Right lobe of liver (tissue), 6 donors: ENCODE measurements at places on chromosomes 3 and 15.
A peak's percentile ranks its signal among the peaks of the same experiment; 100 is the strongest.

DNA sequence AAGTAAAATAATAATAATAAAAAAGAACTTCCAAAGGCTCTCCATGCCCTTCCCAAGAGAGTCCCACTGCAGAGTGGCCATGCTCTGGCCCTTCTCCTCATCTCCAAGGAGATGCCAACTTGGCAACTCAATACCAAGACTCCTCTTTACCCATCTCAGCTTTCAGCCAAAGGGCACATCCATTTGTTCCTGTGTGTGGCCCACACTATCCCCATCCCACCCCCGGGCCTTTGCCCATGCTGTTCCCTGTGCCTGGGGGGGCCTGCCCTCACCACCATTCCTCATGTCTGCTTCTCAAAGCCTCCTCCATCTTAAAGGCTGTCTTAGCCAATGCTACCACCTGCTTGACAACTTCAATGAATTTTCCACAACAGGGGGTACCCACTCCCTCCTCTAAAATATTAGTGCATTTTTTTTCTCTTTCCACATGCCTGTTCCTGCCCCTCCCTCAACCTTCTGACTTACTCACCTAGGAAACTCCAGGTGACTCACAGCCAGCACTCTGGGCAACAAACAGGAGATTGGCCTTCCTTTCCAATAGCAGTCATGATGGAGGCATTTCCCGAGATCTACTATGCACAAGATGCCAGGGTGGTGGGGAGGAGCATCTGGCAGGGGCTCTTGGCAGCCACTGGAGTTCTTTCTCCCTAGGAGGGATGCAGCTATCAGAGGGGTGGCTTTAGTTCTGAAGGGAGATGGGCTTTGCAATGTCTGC lies 109.4 kb upstream of the SMAD3 start:
- no peak overlapping the region for H3K4me3 ChIP-seq
- H3K4me1 ChIP-seq = no peaks in the 10 kb centered on the region
- no peak overlapping the region for H3K27ac ChIP-seq
- no peaks in the 10 kb centered on the region for H3K27me3 ChIP-seq
- no peaks in the 10 kb centered on the region for H3K36me3 ChIP-seq

DNA sequence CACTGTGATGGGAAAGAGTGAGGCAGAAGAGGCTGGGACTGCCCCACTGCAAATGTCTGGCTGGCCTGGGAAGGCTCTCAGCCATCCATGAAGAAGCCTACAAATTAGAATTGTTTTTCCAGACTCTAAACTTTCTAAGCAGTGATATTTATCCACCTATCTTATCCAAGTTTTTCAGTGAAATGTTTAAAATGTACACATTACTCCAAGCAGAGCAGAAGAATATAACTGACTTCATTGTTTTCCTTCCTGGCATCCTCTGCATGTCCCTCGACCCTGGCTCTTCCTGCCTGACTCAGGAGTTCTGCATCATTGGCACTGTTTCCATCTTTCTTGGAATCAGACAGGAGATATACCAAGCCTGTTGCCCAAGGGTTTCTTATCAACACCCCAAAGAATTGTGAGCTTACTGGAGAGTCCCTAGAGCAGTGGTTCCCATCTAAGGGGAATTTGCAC lies 401.5 kb upstream of the PROK2 start:
- no peaks in the 10 kb centered on the region for H3K27me3 ChIP-seq
- H3K4me3 ChIP-seq = no peak overlapping the region
- DNase-seq = no peak
- no peak overlapping the region for H3K27ac ChIP-seq
- H3K4me1 ChIP-seq = peaks cover 23% of the 10 kb centered on the region

GRCh38 chr3:88641033-88641604 lies 466.3 kb upstream of the EPHA3 start:
- no peaks in the 10 kb centered on the region for H3K27me3 ChIP-seq
- no peak overlapping the region for H3K27ac ChIP-seq
- no peak for DNase-seq
- no peaks in the 10 kb centered on the region for H3K4me1 ChIP-seq

- no peak overlapping the region for H3K27ac ChIP-seq
- no peaks in the 10 kb centered on the region for H3K4me1 ChIP-seq
- H3K36me3 ChIP-seq = no peaks in the 10 kb centered on the region
- no peaks in the 10 kb centered on the region for H3K27me3 ChIP-seq
- H3K4me3 ChIP-seq = no peak overlapping the region
Observed at GRCh38 chr15:68584756-68585573, 6.2 kb downstream of the CORO2B start.

DNA sequence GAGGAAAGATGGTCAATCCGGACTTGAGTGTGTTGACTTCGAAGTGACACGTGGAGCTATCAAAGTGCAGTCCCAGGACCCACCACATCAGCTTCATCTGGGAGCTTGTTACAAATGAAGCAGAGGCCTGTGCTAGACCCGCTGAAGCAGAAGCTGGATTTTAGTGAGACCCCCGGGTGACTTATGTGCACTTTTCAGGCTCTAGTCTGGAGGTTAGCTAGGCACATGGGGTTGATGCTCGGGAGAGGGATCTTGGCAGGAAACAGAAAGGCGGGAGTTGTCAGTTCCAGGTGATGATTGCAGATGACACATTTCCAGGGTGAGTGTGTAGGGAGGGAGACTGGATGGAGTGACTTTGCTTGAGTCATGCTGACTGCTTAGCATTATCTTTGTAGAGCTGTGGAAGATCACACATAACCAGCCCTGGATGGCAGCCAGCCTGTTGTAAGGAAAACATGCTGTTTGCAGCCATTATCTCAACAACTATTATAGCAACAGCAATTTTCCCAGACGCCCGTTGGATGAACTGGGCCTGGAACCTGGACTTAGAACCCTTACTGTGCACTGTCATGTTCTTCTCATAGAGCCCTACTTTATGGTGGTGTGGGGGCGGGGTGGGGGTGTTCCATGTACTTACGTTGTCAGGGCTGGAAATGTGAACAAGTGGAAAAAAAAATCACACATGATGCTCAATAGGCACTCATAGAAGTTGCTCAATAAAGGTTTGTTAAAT lies 122.4 kb downstream of the THSD4 start:
- peak overlapping the region; percentile 6 for H3K27ac ChIP-seq
- no peaks in the 10 kb centered on the region for H3K36me3 ChIP-seq
- H3K27me3 ChIP-seq = no peaks in the 10 kb centered on the region

- no peaks in the 10 kb centered on the region for H3K4me1 ChIP-seq
- no peaks in the 10 kb centered on the region for H3K36me3 ChIP-seq
- H3K27ac ChIP-seq = no peak overlapping the region
Observed at GRCh38 chr3:134667956-134668355, 17.1 kb upstream of the KY start.

- H3K4me1 ChIP-seq = no peaks in the 10 kb centered on the region
- H3K27ac ChIP-seq = no peak overlapping the region
- H3K27me3 ChIP-seq = no peaks in the 10 kb centered on the region
- H3K4me3 ChIP-seq = no peak overlapping the region
- DNase-seq = no peak
Observed at GRCh38 chr15:71120428-71120944, 5.2 kb downstream of the THSD4 start.

DNA sequence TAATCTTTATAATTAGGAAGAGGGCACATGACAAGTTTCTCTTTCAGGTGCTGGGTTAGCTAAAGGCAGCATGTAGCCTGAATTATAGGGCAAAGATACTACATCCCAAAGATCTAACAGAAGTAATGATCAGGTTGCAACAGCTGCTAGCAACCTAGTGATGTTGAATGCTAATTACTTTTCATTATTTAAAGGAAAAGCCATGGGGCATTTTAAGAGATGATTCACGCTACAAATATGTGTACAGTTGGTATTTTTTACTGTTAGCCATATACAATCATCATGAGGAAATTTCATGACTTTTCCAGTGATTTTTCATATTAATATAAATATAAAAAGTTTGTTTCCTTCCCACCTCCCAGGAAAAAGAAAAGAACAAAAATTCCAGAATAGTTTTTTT lies 43.0 kb downstream of the NEK10 start:
- H3K36me3 ChIP-seq = no peaks in the 10 kb centered on the region
- H3K4me1 ChIP-seq = no peaks in the 10 kb centered on the region
- no peak overlapping the region for H3K4me3 ChIP-seq
- H3K27me3 ChIP-seq = no peaks in the 10 kb centered on the region

DNA sequence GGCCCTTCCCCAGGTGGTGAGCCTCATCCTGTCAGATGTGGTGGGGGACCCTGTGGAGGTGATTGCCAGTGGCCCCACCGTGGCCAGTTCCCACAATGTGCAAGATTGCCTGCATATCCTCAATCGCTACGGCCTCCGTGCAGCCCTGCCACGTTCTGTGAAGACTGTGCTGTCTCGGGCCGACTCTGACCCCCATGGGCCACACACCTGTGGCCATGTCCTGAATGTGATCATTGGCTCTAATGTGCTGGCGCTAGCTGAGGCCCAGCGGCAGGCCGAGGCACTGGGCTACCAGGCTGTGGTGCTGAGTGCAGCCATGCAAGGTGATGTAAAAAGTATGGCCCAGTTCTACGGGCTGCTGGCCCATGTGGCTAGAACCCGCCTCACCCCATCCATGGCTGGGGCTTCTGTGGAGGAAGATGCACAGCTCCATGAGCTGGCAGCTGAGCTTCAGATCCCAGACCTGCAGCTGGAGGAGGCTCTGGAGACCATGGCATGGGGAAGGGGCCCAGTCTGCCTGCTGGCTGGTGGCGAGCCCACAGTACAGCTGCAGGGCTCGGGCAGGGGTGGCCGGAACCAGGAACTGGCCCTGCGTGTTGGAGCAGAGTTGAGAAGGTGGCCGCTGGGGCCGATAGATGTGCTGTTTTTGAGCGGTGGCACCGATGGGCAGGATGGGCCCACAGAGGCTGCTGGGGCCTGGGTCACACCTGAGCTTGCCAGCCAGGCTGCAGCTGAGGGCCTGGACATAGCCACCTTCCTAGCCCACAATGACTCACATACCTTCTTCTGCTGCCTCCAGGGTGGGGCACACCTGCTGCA lies 4.8 kb downstream of the GLYCTK start:
- no peak for DNase-seq
- H3K27ac ChIP-seq = no peak overlapping the region
- peak overlapping the region; percentile 77 for H3K4me3 ChIP-seq

GRCh38 chr3:160400030-160400701 lies 716 bp downstream of the SMC4 start:
- H3K4me1 ChIP-seq = peaks cover 14% of the 10 kb centered on the region
- DNase-seq = peak; percentile 78
- H3K36me3 ChIP-seq = no peaks in the 10 kb centered on the region
- H3K4me3 ChIP-seq = peak overlapping the region; percentile 70

DNA sequence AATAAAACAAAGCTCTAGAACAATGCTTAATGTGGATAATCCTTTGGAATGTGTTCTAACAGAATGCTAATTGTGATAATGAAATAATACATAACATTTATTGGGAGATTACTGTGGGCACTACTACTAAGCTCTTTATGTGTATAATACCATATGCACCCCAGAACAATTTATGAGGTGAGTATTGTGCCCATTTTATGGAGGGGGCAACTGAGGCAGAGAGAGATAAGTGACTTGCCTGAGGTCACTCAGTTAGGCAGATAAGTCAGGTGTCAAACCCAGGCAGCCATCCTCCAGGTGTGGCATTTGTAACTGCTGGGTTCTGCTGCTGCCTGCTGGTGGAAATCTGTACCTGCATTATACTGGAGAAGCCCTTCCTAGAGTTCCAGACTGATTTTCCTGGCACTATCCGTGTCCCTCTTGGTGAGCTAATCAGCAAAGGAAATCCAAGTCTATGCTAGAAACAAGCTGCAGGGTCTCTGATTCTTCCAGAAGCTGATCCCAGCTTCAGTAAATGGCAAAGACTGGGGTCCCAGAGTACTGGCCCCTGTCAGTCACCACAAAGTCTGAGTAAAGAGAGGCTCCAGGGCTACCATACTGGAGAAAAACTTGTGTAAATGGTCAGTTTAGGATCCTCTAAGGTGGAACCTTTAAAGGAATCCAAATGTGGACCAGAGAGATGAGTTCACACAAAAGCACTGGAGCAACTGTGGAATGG lies 22.6 kb upstream of the RBP1 start:
- no peak overlapping the region for H3K27ac ChIP-seq
- no peaks in the 10 kb centered on the region for H3K27me3 ChIP-seq
- no peak for DNase-seq
- no peak overlapping the region for H3K4me3 ChIP-seq
- no peaks in the 10 kb centered on the region for H3K36me3 ChIP-seq

DNA sequence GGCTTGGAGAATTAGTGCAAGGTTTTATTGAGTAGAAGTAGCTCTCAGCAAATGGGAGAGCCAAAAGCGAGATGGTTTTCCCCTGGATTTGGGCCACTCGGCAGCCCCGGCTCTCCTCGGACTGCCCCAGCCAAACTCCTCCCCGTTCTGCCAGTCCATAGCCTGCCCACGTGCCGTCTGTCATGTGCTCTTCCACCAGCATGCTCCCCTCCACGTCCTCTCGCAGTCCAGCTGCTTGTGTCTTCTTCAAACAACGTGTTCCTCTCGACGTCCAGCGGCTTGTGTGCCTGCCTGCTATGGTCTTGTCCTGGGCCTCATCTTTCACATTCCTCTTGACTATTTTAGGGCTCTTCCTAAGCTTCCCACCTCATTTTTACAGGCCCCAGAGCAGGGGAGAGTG lies 16.7 kb upstream of the SECISBP2L start:
- no peaks in the 10 kb centered on the region for H3K27me3 ChIP-seq
- no peaks in the 10 kb centered on the region for H3K4me1 ChIP-seq
- H3K27ac ChIP-seq = no peak overlapping the region
- no peak for DNase-seq
- H3K4me3 ChIP-seq = no peak overlapping the region
- H3K36me3 ChIP-seq = no peaks in the 10 kb centered on the region

- no peak for DNase-seq
- no peak overlapping the region for H3K27ac ChIP-seq
- H3K4me1 ChIP-seq = peaks cover 4% of the 10 kb centered on the region
- no peaks in the 10 kb centered on the region for H3K36me3 ChIP-seq
- no peaks in the 10 kb centered on the region for H3K27me3 ChIP-seq
Observed at GRCh38 chr3:22318325-22318724, 567.3 kb upstream of the ZNF385D start.

DNA sequence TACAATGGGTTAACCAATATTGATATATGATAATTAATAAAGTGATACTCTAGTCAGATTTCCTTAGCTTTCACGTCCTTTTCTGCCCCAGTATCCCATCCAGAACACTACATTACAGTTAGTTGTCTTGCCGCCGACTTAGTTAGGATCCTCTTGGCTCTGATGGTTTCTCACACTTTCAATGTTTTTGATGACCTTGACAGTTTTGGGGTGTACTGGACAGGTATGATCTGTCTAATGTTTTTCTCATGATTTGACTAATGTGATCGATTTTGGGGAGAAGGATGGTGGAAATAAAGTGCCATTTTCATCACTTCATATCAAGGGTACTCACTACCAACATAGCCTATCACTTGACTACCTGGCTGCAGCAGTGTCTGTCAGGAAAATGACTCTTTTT lies 245.0 kb upstream of the TMC3 start:
- no peak overlapping the region for H3K27ac ChIP-seq
- H3K4me3 ChIP-seq = no peak overlapping the region
- H3K4me1 ChIP-seq = no peaks in the 10 kb centered on the region
- H3K36me3 ChIP-seq = no peaks in the 10 kb centered on the region

GRCh38 chr3:130990282-130990681 lies 36.3 kb downstream of the ASTE1 start:
- no peaks in the 10 kb centered on the region for H3K27me3 ChIP-seq
- no peak overlapping the region for H3K27ac ChIP-seq
- no peaks in the 10 kb centered on the region for H3K4me1 ChIP-seq
